ENCODE measurements at places on chromosomes 2 and 18. TPM values are rescaled to one million over a fixed set of nuclear protein-coding genes. Genes with fewer than 3 reads are reported as not detected.

GRCh38 chr2:17821535-17822444 is 5.5 kb downstream of the MSGN1 start:
- DNase-seq: no peak
- no peaks in the 10 kb centered on the region for H3K36me3 ChIP-seq
- H3K27me3 ChIP-seq: no peaks in the 10 kb centered on the region

DNA sequence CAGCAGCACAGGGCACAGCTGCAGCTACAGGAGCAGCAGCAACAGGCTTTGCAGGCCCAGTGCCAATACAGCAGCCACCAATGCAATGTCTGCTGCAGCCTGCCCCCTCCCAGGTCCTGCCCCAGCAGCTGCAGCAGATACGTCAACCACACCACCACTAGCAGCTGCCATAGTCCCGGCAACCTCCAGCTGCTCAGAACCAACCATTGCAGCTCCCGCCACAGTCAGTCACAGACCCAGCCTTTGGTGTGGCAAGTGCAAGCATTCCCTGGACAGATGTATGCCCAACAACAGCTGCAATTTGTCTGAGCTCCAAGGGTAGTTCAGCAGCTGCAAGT is 53.3 kb upstream of the TUBA3E start:
- no peaks in the 10 kb centered on the region for H3K36me3 ChIP-seq
- H3K27ac ChIP-seq: no peak overlapping the region
- no peak for DNase-seq
- no peak overlapping the region for H3K4me3 ChIP-seq

DNA sequence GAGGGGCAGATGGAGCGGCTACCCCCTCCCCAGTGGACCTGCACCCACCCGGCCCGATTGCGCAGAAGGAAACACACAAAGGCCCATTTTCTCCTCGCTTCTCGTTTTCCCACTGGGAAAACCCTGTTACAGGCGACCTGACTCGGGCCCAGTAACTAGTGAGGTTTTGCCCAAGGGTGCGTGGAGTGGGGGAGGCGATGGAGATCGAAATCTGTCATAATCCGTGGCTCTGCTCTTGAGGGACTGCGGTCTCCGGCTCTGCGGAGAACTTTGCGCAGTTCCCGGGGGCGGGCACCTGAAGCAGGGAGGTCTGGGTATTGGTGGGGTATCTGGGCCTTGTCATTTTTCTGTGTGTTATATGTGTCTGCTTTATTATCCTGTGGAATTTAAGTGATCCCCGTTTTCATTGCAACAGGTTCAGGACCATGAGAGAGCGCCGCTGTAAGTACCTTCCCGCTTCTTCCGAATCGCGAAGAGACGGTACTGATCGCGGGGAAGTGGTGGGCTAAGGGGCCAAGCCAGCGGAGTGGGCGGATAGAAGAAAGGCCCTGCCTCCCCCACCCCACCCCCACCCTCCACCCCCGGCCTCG is 4.0 kb upstream of the HOXD4 start:
- no peaks in the 10 kb centered on the region for H3K4me1 ChIP-seq
- no peaks in the 10 kb centered on the region for H3K36me3 ChIP-seq
- DNase-seq: no peak
- H3K27ac ChIP-seq: no peak overlapping the region

GRCh38 chr2:58700591-58700990 is 459.5 kb upstream of the FANCL start:
- no peak overlapping the region for H3K27ac ChIP-seq
- H3K36me3 ChIP-seq: no peaks in the 10 kb centered on the region
- no peaks in the 10 kb centered on the region for H3K27me3 ChIP-seq
- no peaks in the 10 kb centered on the region for H3K4me1 ChIP-seq
- no peak for DNase-seq

- DNase-seq: no peak
- H3K27me3 ChIP-seq: no peaks in the 10 kb centered on the region
- H3K27ac ChIP-seq: no peak overlapping the region
- no peaks in the 10 kb centered on the region for H3K36me3 ChIP-seq
- H3K4me1 ChIP-seq: peaks cover 31% of the 10 kb centered on the region
Observed at GRCh38 chr2:172093416-172094293, 8.3 kb downstream of the DLX1 start.

DNA sequence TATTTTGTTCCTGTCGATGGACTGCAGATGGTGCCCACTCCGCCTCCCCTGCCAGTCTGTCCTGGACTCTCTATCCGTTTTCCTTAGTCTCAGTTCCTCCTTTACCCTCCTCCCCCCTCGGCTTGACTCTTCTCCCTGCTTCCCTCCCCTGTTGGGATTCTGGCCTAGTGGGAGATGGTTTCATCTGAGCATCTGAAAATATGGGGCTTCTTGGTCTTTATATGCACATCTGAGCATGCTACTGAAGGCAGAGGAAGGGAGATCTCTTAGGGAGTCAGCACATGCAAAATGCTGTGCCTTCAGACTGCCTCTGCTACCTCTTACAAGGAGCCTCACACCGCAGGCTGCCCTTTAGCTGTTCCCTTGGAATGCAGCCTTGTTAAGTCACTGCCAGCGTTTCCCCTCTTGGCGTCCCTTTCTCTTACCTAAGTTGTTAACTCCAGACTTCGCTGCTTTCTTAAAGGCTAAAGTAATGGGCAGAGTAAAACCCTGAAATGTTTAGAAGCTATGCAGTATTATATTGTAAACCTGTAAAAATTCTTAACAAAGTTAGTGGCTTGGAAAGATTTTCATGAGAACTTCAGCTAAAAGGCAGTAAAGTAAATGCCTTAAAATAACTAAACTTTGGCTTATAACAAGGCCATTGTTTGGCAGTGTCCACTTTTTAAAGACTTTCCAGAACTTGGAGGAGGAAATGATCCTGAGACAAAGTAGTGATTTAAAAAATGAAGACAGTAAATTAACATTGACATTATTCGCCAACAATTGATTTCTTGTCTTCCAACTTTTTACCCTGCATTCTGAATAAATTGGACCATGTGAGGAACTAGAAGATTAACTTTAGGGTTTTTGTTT is 49.8 kb downstream of the LDLRAD4 start:
- H3K4me1 ChIP-seq: no peaks in the 10 kb centered on the region
- DNase-seq: no peak
- H3K27me3 ChIP-seq: peaks cover 94% of the 10 kb centered on the region
- no peaks in the 10 kb centered on the region for H3K36me3 ChIP-seq
- H3K27ac ChIP-seq: no peak overlapping the region
- H3K4me3 ChIP-seq: no peak overlapping the region

- no peaks in the 10 kb centered on the region for H3K36me3 ChIP-seq
- no peak overlapping the region for H3K4me3 ChIP-seq
- DNase-seq: no peak
- H3K27ac ChIP-seq: no peak overlapping the region
- no peaks in the 10 kb centered on the region for H3K4me1 ChIP-seq
- no peaks in the 10 kb centered on the region for H3K27me3 ChIP-seq
Observed at GRCh38 chr2:30622452-30622851, 175.4 kb downstream of the LCLAT1 start.

- H3K4me1 ChIP-seq: no peaks in the 10 kb centered on the region
- no peaks in the 10 kb centered on the region for H3K36me3 ChIP-seq
- H3K4me3 ChIP-seq: no peak overlapping the region
- DNase-seq: no peak
Observed at GRCh38 chr2:29723255-29724001, 198.0 kb downstream of the ALK start.

DNA sequence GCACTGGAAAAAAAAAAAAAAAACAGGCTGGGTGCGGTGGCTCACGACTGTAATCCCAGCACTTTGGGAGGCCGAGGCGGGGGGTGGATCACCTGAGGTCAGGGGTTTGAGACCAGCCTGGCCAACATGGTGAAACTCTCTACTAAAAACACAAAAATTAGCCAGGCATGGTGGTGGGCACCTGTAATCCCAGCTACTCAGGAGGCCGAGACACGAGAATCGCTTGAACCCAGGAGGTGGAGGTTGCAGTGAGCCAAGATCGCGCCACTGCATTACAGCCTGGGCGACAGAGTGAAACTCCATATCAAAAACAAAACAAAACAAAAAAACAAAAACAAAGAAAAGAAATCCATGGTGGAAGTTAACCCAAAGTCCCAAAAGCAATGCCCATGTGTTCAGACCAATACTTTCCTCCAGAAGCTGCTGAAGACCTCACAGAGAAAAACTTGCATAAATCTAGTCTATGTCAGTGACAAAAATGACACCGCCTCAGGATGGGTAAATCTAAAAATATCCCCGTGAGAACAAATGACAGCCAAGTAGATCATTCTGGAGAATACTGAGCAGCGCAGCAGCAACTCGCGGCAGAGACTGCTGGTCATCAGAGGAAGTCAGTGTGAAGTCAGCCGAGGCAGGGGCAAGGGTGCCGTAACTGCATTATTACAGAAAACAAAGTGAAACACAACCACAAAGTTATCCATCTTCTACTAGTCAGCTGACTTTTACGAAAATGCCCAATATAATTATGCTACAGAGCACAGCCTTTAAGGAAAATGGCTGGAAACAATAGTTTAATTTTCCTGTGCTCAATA is 41.0 kb downstream of the LPIN2 start:
- no peaks in the 10 kb centered on the region for H3K4me1 ChIP-seq
- no peaks in the 10 kb centered on the region for H3K27me3 ChIP-seq
- DNase-seq: no peak
- H3K27ac ChIP-seq: no peak overlapping the region
- no peak overlapping the region for H3K4me3 ChIP-seq
- H3K36me3 ChIP-seq: no peaks in the 10 kb centered on the region

- no peaks in the 10 kb centered on the region for H3K27me3 ChIP-seq
- DNase-seq: no peak
- no peaks in the 10 kb centered on the region for H3K4me1 ChIP-seq
- no peak overlapping the region for H3K27ac ChIP-seq
- H3K36me3 ChIP-seq: no peaks in the 10 kb centered on the region
- H3K4me3 ChIP-seq: no peak overlapping the region
Observed at GRCh38 chr2:24399434-24400206, 39.3 kb upstream of the ITSN2 start.

DNA sequence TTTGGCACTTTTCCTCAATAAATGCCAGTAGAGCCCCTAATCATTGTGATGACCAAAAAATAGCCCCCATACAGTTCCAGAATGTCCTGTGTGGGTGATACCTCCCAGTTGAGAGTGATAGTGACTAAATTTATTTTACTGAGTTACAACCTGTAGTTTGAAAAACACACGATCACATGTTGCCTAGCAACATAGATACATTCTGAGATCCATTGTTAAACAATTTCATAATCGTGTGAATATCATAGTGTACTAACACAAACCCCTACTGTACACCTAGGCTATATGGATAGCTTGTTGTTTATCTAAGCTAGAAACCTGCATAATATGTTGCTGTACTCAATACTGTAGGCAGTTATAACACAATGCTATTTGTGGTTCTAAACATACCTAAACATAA is 30.6 kb downstream of the KCMF1 start:
- no peak overlapping the region for H3K27ac ChIP-seq
- no peak for DNase-seq
- H3K36me3 ChIP-seq: no peaks in the 10 kb centered on the region
- no peak overlapping the region for H3K4me3 ChIP-seq
- no peaks in the 10 kb centered on the region for H3K4me1 ChIP-seq

DNA sequence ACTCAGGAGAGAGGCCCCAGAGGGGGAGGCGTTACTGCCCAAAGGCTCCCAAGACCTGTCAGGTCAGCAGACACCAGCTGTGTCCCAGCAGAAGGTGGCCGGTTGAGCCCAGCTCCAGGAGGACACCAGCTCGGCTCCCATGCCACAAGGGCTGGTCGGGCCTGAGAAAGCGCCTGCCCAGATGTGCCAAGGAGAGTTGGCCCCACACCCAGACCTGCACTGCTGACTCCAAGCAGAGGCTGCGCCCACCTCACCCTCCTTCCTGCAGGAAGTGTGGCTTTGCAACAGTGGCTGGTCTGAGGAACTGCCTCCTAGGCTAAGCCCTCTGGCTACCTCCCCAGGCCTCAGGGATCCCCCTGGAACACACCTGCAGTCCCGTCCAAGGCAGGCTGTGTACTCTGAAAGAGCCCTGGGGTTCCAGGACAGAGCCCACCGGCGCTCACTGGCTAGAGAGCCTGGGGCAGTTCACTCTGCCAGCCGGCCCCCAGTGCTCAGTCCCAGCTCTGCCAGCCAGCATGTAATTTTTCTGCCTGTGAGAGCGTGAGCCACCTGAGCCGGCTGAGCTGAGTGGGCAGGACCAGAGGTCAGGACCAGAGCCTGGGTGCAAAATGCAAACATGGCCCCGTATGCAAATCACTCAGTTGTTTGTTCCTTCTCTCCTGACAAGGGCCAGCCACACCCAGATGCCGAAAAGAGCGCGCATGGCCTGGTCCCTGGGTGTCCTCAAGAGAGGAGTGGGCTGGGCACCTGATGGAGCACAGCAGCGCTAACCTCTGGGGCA is 36.9 kb upstream of the PTMA start:
- no peak overlapping the region for H3K4me3 ChIP-seq
- H3K36me3 ChIP-seq: no peaks in the 10 kb centered on the region
- peak; percentile 57 for DNase-seq
- H3K27me3 ChIP-seq: no peaks in the 10 kb centered on the region
- H3K27ac ChIP-seq: no peak overlapping the region

GRCh38 chr2:112121682-112122254 is 16.4 kb upstream of the FBLN7 start:
- no peak for DNase-seq
- no peak overlapping the region for H3K27ac ChIP-seq
- no peaks in the 10 kb centered on the region for H3K4me1 ChIP-seq
- H3K36me3 ChIP-seq: peaks cover 18% of the 10 kb centered on the region

DNA sequence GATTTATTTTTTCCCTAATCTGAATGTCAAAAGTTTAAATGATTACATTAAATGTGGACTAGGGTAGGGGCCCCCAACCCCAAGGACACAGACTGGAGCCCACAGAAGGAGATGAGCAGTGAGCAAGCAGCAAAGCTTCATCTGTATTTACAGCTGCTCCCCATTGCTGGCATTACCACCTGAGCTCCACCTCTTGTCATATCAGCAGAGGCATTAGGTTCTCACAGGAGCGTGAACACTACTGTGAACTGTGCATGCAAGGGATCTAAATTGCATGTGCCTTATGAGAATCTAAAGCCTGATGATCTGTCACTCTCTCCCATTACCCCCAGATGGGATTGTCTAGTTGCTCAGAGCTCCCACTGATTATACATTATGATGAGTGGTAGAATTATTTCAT is 3.8 kb downstream of the MOB1A start:
- H3K27ac ChIP-seq: no peak overlapping the region
- no peak for DNase-seq
- H3K27me3 ChIP-seq: no peaks in the 10 kb centered on the region
- no peak overlapping the region for H3K4me3 ChIP-seq
- peaks cover 21% of the 10 kb centered on the region for H3K4me1 ChIP-seq

GRCh38 chr2:232611559-232612218 is 21.7 kb upstream of the EFHD1 start:
- H3K4me3 ChIP-seq: no peak overlapping the region
- H3K36me3 ChIP-seq: no peaks in the 10 kb centered on the region
- DNase-seq: peak; percentile 97
- peak overlapping the region; percentile 25 for H3K27ac ChIP-seq

- H3K27ac ChIP-seq: no peak overlapping the region
- peaks cover 55% of the 10 kb centered on the region for H3K27me3 ChIP-seq
- H3K36me3 ChIP-seq: no peaks in the 10 kb centered on the region
- no peak overlapping the region for H3K4me3 ChIP-seq
- H3K4me1 ChIP-seq: no peaks in the 10 kb centered on the region
Observed at GRCh38 chr2:60426341-60426740, 127.1 kb downstream of the BCL11A start.

TPO gene
- total RNA-seq: not detected

Measured in PC-9 (cell line).